ENCODE measurements at places on chromosomes 4 and X.

DNA sequence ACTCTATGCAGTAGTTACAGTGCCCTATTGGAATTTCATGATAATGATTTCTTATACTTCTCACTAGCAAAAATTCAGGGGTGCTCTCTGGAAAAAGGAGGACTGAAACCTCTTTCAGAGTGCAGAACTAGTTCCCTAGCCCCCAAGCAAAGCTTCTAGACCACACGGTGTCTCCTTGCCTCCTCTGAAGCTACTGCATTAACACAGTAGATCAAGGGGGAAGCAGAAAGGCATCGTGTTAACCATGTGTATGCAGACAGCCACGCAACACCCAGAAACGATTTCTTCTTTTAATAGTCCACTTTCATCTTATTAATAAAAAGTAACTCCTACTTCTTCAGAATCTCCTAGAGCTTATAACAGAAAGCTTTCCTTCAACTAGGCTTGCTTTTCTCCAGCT lies 44.7 kb downstream of the MAML3 start:
- DNase-seq, result no peak

GRCh38 chrX:9378980-9379696 lies 85.7 kb upstream of the TBL1X start:
- no peak for DNase-seq

DNA sequence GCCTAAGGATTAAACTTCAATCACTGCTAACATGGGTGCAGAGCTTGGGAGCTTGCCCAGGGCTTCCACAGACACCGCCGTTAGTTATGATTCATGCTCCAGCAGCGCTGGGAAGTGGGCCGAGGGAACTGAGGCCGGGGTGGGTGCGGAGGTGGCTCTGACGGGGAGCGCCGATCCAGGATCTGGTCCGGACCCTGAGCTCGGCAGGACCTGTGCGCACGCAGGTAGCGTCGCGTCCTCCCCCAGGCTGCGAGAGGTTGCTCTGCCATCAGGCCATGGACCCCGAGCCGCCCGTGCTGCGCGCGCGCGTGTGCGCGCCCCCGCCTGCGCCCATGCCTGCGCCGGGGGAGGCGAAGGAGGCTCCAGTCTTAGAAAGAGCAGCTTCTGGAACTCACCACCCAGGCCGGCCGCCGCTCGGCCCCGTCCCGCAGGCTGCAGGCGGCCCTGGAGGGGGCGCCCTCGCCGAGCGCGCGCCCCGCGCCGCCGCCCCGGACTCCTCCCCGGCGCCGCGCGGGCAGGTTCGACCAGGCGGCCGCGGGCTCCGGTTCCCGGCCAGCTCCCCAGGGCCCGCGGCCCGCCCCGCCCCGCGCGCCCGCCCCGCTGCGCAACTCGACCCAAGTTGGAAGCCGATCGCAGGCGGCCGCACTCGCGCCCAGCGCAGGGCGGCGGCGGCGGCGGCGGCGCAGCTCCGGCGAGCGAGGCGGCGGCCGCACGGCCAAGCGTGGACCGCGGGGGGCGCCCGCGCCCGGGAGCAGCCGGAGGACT lies 732 bp upstream of the ADRA2C start:
- no peak for DNase-seq

DNA sequence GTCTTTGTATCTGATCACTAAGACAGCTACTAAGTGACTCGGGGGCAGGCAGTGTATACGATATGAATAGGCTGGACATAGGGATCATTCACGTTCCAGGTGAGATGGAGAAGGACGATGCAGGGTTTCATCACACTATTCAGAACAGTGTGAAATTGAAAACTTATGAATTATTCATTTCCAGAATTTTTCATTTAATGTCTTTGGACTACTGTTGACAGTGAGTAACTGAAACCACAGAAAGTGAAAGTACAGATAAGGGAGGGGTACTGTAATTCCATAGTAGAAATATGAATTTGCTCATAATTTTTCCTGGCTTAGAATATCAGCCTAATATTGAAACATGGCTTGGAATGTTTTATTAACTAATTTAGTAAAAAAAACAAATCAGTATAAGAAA lies 24.4 kb downstream of the TMEM144 start:
- DNase-seq, result no peak

DNA sequence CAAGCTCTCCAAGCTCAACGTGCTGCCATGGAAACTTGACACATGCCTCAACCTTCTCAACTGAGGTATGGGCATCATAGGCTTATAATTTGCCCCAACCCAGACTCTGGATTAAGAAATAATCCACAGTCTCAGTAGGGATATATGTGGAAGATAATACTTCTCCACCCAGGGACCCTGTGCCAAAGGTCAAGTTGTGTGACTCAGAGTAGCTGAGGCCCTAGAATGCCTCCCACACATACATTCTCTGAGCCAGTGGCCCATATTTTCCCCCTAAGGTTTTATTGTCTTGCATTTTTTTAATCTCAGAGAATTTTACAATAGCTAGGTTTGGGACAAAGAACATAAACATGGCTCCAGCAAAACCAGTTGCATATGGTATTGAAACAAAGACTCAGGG lies 283.1 kb downstream of the IDS start:
- no peak for DNase-seq

- DNase-seq, result no peak
Observed at GRCh38 chr4:6191448-6192130, 8.8 kb downstream of the JAKMIP1 start.

DNA sequence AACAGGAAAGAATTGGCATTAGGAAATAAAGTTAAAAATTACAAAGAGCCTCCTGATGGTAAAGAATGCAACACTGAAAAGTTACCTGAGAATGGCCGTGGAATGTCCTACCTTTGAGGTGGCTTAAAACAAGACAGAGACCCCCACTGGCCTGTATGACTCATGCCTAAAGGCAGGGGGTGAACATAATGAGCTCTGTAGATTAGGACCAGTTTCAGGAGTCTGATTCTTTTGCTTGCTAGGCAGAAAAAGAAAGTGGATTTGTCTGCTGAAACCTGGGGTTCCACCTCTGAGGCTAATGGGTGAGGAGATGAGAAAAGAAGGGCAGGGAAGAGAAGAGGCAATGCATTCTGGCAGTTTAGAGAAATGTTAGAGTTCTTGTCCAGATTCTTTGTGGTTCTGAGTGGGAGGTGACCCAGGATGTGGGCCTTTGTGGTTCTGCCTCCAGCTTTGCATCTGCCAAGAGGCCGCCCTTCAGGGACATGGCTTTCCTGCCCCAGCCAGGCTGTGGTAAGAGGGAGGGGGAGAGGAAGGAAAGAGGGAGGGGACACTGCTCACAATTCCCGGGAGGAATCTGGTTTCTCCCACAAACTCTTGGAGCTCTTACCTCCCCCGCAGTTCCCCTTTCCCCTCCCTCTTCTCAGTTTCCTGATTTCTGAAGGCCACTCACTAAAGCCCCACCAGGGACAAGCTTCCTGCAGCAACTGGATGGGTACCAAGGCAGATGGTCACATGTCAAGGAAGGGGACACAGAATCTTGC lies 109.6 kb downstream of the EFNB1 start:
- DNase-seq, result no peak

GRCh38 chr4:55123791-55124190 lies 1.6 kb downstream of the KDR start:
- no peak for DNase-seq

GRCh38 chr4:30536231-30536630 lies 183.9 kb upstream of the PCDH7 start:
- DNase-seq, result no peak

DNA sequence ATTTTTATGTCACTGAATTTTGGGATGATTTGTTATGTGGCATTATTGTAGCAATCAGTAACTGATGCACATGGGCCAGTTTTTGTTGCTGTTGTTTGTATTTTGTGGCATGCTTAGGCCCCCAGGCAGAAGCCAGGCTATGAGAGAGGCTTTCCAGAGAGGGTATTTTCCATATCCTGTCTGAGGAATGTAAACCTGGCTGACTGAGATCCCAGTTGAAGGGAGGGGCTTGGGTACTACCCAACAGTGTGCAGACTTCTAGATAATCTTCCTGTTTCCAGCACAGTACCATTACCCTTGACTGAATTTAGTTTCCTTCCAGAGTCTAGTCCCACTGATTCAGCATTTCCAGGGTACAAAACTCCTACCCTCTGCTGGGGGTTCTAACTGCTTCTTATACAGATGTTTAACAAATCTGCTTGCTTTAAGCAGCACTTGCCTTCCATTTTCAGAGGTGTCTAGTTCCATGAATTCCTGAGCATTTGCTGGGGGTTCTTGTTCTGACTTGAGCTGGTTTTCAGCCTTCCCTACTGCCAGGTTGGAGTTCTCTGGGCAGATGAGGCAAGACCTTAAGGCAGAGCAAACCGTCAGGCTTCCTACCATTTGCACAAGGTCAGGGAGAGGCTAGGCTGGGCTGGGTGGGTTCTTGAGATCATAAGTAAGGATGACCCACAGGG lies 104.7 kb upstream of the EGFL6 start:
- DNase-seq, result no peak

- DNase-seq, result no peak
Observed at GRCh38 chr4:25903900-25904747, 9.9 kb upstream of the SMIM20 start.

DNA sequence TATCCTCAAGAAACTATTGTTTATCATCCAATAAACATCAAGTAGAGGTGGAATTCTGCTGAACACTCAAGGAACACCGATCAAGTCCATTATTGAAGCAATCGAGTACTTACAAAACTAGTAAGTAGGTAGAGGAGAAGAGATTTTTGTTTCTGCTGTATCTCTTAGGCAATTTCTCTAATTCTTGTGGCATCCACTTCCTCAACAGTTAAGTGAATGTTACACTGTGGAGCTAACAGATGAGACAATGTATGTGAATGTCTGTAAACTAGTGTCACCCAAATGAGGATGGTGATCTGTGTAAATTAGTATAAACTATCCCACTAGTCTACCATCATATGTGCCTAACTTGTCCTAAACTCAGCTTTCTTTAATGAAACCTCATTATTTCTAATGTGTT lies 261.6 kb downstream of the ARHGAP24 start:
- no peak for DNase-seq

DNA sequence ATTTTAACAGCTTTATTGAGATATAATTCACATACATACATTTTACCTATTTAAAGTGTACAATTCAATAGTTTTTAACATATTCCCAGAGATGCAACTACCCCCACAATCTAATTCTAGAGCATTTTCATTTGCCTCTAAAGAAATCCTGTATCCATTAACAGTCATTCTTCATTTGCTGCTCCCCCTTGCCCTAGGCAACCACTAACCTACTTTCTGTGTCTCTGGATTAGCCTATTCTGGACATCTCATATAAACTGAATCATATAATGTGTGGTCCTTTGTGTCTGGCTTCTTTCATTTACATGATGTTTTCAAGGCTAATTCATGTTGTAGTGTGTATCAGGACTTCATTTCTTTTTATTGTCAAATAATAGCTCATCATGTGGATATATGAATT lies 105.1 kb upstream of the GRPR start:
- DNase-seq, result no peak

- DNase-seq, result no peak
Observed at GRCh38 chr4:9800848-9801247, 19.4 kb downstream of the DRD5 start.

- no peak for DNase-seq
Observed at GRCh38 chrX:145630806-145631435, 186.7 kb upstream of the SLITRK2 start.

DNA sequence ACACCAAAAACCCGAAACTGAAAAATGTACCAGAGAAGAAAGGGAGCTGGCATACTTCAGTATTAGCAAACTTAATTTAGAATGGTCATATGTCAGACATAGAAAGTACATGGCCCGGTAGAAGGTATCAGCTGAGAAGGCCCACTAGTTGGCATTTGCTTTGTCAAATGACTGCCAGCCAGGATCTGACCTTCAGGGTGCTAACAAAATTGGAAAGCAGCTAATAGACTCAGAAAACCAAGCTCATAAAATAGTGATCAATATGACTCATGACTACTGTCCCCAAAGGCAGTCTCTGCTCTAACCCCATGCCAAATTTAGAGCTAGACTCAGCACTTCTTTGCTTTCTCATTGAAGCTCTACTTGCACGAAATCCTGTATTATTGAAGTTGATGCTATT lies 342.7 kb downstream of the PDGFC start:
- no peak for DNase-seq

DNA sequence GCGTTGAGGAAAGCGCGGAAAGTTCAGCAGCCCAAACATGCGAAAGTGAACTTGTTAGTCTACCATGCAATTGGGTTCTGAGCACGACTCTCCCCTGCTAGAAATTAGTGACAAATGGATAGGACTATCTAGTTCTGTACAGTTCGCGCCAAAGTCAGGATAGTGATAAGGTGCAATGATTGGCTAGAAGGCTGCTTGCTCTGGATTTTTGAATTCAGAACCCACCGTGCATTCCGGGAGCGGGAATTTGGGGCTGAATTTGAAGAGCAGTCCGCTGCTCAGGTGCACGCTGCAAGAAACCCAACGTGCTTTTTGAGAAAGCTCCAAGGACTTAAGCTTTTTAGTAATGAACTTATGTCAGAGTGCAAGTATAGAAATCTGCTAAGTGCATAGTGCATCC lies 732 bp upstream of the ESX1 start:
- no peak for DNase-seq

DNA sequence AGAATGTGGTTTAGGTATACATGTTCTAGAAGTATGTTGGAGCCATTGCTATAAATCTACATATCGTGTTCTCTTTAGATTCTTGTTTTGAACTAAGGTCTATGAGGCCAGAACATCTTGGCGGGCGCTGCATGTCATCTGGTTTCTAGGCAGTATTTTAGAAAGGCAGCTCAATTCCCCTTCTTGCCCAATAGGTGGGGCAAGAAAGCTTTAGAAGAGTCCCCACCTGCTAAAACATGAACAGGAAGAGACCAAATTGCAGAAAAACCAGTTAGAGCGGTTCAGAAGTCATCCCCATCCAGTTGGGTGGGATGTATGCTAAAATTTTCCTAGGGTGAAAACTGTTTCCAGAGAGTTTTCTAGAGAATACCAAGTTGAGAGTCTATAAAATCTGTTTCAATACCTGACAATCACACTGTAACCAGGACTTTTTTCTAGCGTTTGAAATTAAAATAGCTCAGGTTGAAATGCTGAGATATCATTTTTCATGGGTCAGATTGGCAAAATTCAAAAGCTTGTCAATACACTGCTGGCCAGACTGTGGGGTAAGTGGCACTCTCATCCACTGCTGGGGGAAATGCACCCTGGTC lies 17.5 kb upstream of the SH3KBP1 start:
- no peak for DNase-seq

DNA sequence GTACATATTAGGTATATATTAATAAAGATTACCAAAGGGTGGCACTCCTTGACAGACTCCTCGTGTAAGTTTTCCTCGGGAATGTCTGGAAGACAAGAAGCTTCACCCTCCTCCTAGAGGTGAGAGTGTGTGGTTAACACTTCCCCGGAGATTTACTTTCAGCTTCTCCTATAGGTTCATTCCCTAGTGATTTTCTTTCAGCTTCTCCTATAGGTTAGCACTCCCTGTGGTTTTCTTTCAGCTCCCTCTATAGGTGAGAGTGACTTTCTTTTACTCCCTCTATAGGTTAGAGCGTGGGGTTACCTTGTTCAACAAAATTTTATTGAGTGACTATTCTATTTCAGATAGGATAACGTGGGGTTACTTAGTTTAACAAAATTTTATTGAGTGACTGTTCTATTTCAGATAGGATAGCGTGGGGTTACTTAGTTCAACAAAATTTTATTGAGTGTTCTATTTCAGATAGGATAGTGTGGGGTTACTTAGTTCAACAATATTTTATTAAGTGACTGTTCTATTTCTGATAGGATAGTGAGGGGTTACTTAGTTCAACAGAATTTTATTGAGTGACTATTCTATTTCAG lies 106.0 kb upstream of the PLAC1 start:
- no peak for DNase-seq

- DNase-seq, result no peak
Observed at GRCh38 chrX:110944751-110945675, 149.4 kb upstream of the CHRDL1 start.
